ENCODE measurements at places on chromosomes 1 and 21.

DNA sequence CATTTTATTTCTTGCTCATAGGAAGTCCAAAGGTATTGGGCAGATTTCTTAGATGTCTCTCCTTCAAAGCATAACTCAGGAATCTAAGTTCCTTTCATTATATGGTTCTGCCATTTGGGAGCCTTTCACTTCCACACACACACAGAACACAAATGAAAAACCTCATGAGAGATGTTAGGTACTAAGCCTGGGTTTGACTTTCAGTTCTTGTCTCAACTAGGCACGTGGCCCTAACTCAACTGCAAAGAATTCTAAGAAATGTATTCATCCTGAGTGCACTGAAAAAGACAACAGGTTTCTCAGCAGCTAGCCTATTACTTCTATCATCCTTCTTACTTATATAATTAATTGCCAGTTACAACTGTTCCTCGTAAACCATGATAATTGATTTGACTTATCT lies 190.0 kb upstream of the SAMSN1 start:
- no peaks in the 10 kb centered on the region for H3K27me3 ChIP-seq
- H3K4me1 ChIP-seq: peaks cover 42% of the 10 kb centered on the region
- H3K36me3 ChIP-seq: peaks cover 20% of the 10 kb centered on the region
- peak overlapping the region; percentile 15 for H3K4me3 ChIP-seq
- DNase-seq: no peak

- H3K4me1 ChIP-seq: peaks cover 27% of the 10 kb centered on the region
- H3K27ac ChIP-seq: no peak within 1 kb of the TSS
- no peaks in the 10 kb centered on the region for H3K36me3 ChIP-seq
- H3K4me3 ChIP-seq: no peak within 1 kb of the TSS
Measured at GRCh38 chr1:160711602-160712311, at the start of gene CD48. CD48 (minus strand) TSS chr1:160711822; CDS start chr1:160711763, 59 bp downstream.

DNA sequence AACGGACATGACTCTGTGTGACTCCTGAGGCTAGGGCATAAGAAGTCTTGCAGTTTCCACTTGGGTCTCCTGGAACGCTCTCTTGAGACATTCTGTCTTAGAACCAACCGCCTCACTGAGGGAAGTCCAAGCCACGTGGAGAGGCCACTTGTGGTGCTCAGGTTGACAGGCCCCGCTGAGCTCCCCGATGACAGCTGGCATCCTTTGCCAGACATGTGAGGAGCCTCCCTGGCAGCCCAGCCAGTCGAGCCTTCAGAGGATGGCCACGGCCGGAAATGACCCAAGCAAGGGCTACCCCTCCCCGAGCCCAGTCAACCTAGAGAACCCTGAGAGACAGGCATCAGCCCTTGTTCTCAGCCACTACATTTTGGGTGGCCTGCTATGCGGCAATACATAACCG lies 20.7 kb downstream of the PLEKHA6 start:
- no peak overlapping the region for H3K4me3 ChIP-seq
- no peak for DNase-seq
- H3K27ac ChIP-seq: no peak overlapping the region
- H3K27me3 ChIP-seq: peaks cover 19% of the 10 kb centered on the region

DNA sequence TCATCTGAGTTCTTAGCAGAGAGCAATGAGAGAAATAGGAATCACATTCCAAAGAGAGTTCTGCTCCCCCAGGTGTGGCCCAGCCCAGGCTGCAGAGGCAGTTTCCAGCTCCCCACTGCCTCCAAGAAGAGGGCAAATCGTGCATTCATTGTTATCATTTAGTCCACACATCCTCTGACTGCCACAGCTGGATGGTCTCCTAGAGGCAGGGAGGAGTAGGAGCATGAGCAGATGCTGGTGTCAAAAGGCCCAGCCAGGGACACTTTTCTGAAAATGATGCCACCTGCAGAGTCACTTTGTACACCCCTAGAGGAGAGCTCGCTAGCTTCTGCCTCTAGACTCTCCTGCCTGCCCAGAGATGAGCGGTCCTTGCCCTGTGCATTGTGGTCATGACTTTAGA lies 33.6 kb upstream of the GNPAT start:
- no peak overlapping the region for H3K27ac ChIP-seq
- no peaks in the 10 kb centered on the region for H3K36me3 ChIP-seq
- H3K4me1 ChIP-seq: peaks cover 6% of the 10 kb centered on the region
- H3K27me3 ChIP-seq: peaks cover 9% of the 10 kb centered on the region
- DNase-seq: no peak

GRCh38 chr1:161747801-161748200 lies 1.8 kb upstream of the DUSP12 start:
- peaks cover 16% of the 10 kb centered on the region for H3K27me3 ChIP-seq
- DNase-seq: no peak
- H3K36me3 ChIP-seq: peaks cover 11% of the 10 kb centered on the region
